Suppressor macrophage (primary cell): ENCODE measurements at places on chromosomes 12 and 14.

GRCh38 chr14:45060551-45060950 is 23.4 kb upstream of the PRPF39 start:
- DNase-seq, result no peak

GRCh38 chr12:132393245-132393795 is 63.9 kb upstream of the GALNT9 start:
- DNase-seq, result no peak

- DNase-seq, result peak; percentile 94
Measured at GRCh38 chr14:92495027-92495426, 18.6 kb upstream of the RIN3 start.

- DNase-seq, result no peak
Measured at GRCh38 chr12:48767047-48767446, 21.8 kb downstream of the ADCY6 start.

DNA sequence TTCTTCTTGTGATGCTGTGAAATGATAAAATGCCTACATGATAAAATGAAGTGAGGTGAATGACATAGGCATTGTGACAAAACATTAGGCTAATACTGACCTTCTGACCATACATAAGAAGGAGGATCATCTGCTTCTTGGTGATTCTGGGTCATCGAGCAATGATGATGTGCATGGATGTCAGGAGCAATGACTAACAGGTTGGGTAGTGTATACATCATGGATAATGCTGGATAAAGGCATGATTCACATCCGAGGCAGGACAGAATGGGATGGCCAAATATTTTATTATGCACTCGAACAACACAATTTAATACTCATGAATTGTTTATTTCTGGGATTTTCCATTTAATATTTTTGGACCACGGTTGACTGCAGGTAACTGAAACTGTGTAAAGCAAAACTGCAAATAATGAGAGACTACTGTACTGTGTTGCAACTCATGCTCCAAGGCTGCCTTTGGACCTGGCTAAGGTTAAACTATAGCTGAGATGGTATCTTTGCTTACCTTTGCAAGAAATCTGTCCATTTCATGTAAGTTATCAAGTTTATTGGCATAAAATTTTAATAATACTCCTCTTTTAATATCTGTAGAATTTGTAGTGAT is 7.6 kb upstream of the SLC25A21 start:
- DNase-seq, result no peak

GRCh38 chr12:1281683-1282366 is 290.8 kb downstream of the ERC1 start:
- no peak for DNase-seq

DNA sequence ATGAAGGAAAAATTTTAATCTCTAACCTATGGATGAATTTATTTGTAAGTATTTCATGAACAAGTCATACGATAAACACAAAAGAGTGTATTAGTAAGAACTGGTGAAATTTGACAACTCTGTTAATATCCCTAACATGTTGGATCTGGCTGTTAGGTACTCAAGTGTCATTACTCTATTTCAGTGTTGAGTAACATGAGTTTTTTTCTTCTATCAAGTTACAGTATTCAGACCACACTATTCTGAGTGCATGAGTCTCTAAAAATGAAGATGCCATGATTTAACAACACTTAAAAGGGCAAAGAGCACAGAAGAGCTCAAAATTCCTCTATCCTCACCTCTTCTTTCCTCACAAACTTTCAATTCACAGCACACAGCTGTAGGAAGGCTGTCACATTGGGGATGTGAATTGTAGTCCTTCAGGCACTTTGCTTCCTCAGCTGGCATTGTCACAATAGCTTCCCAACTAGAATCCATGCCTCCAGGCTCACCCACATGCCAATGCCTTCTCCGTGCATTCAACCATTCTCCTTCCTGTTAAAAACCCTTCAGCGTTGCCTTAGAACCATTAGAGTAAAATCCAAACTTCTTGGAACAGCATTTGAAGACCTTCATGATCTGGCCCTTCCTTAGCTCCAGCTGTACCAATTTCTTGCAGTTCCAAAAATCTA is 73.7 kb upstream of the DBX2 start:
- no peak for DNase-seq
